CD4-positive, alpha-beta T cell treated with Interferon alpha-2 for 1 hour (primary cell): ENCODE measurements at places on chromosomes 2 and 18.

DNA sequence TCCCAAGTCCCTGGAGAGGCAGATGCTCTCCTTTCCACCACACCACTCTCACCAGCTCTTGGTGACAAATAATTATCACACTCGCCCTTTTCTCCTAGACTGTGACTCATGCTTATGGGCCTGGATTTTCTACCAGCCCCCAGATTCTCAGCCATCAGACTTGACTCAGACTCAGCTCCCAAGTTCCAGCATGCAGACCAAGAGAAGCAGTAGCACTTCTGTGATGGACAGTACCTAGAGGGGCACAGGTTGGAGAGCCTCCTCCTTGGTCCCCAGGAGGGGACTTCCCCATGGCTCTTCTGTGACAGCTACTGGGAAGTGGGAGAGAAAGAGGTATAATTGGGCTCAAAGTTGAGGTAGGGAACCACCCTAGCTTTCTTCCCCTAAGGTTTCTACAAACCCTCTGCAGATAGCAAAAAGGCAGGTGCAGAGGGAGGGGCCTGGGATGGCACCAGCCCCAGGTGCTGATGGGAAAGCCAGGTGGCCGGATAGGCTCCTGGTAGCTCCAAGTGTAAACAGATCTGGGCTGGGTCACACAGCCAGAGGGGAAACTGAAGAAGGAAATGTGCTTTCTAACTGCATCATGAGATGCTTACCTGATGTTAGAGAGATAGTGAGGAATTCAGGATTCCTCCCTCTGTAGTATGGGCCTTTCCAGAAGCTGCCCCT lies 4.1 kb downstream of the TCF23 start:
- no peak for DNase-seq

GRCh38 chr2:10340593-10340975 lies 37.9 kb downstream of the HPCAL1 start:
- DNase-seq, result no peak

- DNase-seq, result no peak
Observed at GRCh38 chr18:45373286-45373880, 241.9 kb upstream of the SLC14A2 start.

GRCh38 chr18:79123948-79124347 lies 54.8 kb downstream of the ATP9B start:
- DNase-seq, result no peak

DNA sequence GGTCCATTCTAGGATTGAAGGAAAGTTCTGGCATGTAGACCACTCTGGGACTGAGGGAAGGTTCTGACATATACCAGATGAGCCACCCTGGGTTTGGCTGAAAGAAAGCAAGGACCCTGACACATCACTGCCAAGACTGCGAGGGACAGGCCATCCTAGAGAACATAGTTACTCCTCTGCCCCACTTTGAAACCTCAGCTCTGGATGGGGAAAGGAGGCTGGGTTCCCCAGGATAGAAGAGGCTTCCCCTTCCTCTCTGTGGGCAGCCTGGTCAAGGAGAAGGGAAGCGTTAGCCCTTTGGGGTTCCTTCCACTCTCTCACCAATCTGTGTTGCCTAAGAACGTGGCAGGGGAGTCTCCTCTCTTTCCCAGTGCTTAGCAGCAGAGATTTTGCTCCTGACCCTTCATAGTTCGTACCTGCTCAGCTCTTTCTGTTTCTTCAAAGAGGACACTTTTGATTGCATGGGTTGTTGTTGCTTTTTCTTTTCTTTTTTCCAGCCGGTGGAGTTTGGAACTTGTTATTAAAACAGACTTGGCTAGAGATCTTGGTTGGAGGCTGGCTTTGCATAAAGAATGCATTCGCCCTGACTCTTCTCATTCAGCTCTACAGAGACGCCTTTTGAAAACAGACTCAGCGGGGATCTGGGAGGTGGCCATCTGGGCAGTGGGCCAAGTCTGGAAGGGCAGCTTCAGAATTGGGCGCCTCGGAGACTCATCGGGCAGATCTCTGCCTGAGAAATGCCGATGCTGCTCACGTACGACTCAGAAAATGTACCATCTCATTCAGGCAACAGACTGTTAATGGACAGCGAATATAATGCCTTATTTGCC lies 166.1 kb downstream of the CLIP4 start:
- DNase-seq, result no peak

- no peak for DNase-seq
Observed at GRCh38 chr2:54289917-54290316, 33.9 kb upstream of the TSPYL6 start.

DNA sequence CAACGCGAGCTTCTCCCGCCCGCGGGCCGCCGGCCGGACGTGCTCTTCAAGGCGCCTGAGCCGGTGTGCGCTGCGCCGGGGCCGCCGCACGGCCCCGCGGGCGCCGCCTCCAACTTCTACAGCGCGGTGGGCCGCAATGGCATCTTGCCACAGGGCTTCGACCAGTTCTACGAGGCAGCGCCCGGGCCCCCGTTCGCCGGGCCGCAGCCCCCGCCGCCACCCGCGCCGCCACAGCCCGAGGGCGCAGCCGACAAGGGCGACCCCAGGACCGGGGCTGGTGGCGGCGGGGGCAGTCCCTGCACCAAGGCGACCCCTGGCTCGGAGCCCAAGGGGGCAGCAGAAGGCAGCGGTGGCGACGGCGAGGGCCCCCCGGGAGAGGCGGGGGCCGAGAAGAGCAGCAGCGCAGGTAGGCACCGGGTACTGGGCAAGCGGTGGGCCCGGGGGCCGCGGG lies 676 bp downstream of the HOXD11 start:
- DNase-seq, result no peak

DNA sequence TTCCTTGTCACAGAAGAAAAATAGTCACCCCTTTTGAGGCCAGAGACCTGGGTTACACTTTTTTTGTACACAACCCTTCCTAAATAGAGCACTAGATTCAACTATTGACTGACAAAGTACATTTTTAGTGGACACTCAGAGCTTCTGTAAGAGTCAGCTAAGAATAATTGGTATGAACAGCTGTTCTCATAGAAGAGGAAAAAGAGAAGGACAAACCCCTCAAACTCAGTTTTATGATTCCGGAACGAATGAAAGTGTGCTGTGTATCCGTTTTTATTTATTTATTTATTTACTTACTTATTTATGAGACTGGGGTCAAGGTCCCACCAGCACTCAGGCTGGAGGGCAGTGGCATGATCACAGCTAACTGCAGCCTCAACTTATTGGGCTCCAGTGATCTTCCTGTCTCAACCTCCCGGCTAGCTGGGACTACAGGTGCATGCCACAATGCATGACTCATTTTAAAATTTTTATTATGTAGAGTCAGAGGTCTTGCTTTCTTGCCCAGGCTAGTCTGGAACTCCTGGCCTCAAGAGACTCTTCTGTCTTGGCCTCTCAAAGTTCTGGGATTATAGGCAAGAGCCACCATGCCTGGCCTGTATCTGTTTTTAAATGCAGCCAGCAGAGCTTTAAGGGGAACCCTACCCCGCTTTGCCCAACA lies 36.0 kb upstream of the FZD5 start:
- DNase-seq, result no peak

GRCh38 chr2:102233132-102233884 lies 46.5 kb downstream of the IL1RL2 start:
- DNase-seq, result no peak

GRCh38 chr18:26480897-26481795 lies 67.2 kb downstream of the KCTD1 start:
- no peak for DNase-seq

- no peak for DNase-seq
Observed at GRCh38 chr2:182064019-182064778, 78.5 kb downstream of the PPP1R1C start.

DNA sequence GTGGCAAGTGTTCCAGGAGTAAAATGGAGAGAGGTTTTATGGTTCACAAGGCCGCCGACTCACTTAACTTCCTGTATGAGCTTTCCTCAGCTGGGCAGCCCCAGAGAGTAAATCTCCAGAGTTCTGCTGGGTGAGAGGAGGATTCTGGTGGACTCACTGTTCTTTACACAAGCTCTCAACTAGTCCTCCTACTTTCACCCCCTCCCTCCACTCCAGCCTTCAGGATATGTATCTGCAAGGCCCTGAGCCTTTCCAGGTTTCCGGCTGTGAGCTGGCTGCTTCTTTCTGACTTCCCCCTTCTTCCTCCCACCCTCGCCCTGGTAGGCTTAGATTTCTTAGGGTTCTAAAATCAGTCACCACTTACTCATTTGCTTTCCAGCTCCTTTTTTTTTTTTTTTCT lies 34.0 kb downstream of the EML6 start:
- DNase-seq, result no peak

GRCh38 chr18:6199777-6200176 lies 214.9 kb downstream of the L3MBTL4 start:
- no peak for DNase-seq

DNA sequence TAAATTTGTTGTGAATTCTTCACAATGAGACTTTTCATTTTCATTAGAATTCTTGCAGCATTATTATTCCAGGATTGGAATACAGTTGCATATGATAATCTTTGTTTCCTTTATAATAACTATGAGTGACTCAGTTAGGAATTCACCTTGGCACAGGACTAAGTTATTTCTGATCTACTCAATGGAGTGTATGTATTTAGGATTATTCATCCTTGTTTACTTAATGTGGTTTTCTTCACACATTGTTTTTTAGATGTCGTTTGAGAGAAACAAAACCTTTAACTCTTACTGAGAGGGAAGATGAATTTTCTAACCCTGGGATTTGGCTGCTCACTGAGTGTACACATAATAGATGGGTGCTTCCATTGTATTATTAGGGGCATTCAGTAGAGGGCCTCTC lies 970.1 kb downstream of the DPP10 start:
- DNase-seq, result no peak

- DNase-seq, result no peak
Observed at GRCh38 chr2:98824256-98825019, 93.5 kb upstream of the MGAT4A start.
